ENCODE measurements at places on chromosomes 1 and 21. TPM values are rescaled to one million over a fixed set of nuclear protein-coding genes. Genes with fewer than 3 reads are reported as not detected.

FAM72B gene
- total RNA-seq = 0.88 TPM

CHODL gene
- total RNA-seq = 1.8 TPM

IL19 gene
- not detected for total RNA-seq

EDN2 gene
- 1.2 TPM for total RNA-seq

FCGR3B gene
- 1.1 TPM for total RNA-seq

CLDN8 gene
- 15.2 TPM for total RNA-seq

STX12 gene
- 67.0 TPM for total RNA-seq

DNA sequence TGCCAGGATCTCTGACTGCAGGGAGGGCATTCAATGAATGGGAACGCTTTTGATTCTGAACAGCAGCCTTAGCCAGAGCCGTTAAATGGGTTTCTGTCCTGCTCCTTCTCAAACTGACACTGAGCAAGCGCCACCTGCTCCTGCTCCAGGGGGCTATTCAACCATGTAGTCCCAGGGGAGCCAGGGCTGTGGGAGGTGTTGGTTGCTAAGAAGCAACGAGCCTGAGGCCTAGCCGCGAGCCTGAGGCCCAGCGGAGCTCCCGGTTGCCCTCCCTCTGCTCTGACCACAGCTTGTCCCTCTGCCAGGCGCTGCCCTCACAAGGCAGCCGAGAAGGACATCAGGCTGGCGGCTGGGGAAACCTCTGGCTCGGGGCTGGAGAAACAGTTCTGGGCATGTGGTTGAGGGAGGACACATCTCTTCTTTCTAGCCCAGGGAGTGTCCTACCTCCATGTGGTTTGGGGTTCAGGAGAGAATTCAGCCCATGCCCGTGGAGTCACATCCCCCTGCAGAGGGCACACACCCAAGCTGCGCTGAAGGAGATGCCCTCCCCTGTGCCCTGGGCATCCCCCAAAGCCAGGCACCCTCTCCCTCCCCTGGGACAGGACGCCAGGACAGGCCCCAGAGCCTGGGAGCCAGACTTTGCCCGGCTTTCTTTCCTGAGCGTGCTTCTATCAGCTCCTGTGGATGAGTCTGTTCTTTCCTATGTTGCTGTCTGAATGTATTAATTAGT is 18.0 kb downstream of the PCP4 start:
- DNase-seq = no peak

- DNase-seq = no peak
Measured at GRCh38 chr1:229666585-229666984, 40.5 kb downstream of the URB2 start.

- DNase-seq = no peak
Measured at GRCh38 chr1:169860187-169860586, 33.5 kb downstream of the SCYL3 start.

DNA sequence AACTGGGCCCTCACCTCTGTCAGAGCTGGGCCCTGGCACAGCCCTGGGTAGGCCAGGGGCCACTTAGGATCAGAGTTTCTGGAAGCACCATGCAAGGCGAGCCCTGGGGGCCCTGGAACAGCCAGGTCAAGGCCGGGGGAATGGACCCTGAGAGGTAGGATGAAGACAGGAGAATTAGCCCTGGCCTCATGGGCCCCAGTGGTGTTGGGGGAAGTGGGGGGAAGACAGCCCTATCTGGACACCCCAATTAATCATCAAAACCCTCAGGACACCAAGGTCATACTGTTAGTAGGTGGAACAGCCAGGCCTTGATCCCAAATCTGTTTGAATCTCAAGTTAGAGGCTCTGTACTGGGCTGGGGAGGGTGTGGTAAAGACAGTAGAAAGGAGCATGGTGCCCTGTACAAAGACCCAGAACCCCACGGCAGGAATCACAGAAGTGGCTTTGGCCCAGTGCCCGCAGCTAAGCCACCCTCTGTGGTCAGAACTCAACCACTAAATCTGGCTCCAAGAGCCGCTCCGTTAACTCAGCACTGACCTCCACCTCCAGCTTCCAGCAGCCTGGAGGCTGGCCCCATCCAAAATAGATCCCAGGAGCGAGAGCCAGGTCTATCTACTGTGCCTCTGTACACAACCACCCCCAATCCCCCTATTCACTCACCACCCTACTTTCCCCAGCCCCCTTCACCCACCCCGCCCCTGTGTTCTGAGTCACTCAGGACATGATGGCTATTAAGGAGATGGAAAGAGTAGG is 14.0 kb upstream of the TRIM63 start:
- no peak for DNase-seq

DNA sequence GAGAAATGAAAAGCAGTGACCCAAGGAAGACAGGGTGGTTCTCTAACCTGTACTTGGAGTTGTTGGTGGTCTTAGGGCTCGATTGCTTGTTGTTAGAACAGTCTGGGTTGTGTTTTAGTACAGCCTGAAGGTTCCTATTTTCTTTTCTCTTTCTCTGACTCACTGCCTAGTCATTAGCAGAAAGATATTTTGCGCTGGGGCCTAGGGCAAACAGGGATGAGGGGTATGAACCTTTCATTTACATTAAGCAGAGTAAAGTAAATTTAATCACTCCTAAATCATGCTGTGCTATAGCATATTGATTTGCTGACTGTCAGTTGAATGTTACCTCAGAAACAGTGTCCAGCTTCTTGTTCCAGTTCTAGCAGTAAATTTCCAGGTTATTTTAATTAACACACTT is 197.2 kb downstream of the RWDD3 start:
- no peak for DNase-seq

DNA sequence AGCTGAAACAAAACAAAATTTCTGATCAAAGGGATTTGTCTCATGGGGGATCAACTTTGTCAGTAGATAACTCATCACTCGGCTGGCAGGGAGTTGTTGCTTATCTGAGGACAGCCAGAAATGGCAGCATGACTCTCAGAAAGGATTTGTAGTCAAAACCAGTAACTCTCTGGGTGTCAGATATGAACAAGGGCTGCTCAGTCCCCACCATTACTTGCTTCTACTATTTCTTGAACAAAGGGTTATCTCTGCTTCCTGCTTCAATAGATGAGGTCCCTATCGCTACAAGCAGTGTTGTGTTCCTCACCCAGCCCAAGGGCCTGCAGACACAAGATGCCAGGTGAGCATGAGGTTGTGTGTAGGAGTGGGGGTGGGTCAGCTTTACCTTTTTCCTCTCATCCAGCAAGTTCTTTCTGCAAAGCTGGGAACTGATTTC is 116.2 kb downstream of the PTBP2 start:
- no peak for DNase-seq

DNA sequence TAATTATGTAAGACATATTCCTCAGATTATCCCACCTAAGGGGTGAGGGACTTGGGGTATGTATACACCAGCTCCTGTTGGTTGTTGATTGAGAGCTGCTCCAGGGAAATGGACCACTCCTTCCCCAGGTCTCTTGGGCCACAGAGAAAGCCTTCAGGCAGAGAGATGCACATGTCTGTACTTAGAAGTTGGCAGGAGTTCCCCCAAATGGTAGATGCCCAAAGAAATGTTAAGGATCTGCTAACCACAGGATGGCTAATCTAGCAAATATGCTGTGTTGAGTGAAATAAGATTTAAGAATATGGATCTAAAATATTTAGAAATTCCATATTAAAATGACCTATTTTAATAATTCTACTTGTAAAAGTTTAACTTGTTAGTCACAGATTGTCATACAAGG is 100.8 kb upstream of the DNAH14 start:
- DNase-seq = no peak

DNA sequence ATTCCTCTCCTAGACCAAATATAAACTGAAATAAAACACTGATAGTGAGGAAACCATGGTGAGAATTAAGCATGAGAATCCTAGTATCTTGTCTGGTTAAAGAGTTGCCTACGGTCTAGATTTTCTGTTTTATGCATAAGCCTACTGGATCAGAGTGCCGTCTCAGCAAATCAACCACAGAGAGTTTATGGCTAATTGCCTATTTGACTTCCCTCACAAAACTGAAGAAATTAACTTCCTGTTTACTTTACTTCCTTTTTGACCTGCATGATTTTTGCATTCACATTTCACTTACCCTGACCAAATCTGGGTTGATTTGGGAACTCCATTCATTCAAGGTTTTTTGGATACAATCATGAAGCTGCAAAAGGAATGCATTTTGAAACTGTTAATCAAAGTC is 5.0 kb downstream of the GCLM start:
- DNase-seq = no peak

- no peak for DNase-seq
Measured at GRCh38 chr1:161956097-161956496, 67.6 kb downstream of the OLFML2B start.

DNA sequence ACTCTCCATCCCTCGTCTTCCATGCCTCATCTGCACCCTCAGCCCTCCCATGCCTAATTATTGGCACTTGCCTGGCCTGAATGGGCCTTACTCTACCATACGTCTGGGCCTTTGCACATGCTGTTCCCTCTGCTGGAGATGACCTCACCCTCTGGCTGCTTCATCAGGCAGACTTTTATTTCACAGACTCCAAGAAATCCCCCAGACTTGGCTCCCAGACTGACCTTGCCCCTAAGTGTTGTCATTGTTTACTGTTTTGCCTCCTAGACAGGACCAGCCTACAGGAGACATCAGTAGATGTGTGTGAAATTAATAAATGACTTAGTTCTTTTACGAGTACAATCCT is 5.2 kb upstream of the AHDC1 start:
- DNase-seq = no peak

DNA sequence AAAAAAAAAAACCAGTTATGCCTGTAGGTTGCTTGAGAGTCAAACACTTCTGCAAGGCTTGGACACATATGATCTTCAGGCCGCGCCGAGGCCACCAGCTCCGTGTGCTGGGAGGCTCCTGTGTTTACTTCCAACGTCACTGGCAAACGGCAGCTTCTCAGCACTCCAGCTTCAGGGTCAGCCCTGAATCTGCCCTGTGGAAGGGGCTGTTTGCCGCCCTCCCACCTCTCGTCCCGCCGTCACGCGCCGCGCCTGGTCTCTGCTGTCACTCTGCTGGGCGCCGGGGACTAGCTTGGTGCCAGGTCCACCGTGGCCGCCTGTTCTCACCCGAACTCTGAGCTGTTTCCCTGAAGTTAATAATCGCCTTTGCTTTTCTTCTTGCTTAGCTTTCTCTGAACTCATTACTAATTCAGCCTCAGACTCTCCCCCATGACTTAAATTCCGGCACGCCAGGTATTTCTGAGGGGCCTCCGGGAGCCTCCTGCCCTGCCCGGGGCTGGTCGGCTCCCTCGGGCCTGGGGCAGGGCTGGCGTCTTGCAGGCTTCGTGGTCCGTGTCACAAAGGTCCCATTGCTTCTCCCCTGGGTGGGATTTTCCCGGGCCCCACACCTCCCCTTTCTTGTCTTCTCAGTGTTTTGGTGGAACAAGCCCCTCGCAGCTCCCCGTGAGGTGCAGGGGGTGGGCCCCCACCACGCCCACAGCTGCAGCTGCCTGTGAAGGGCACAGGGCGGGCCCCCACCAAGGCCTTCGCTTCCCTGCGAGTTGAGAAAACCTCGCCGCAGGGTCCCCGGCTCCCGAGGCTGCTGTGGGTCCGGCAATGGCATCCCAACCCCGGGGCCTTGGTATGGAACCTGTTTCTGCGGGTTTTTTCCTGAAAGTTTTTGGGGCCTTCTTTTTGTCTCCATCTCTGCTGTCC is 14.6 kb upstream of the C1orf159 start:
- no peak for DNase-seq

- no peak for DNase-seq
Measured at GRCh38 chr21:28805885-28806284, 186.8 kb downstream of the LTN1 start.

DNA sequence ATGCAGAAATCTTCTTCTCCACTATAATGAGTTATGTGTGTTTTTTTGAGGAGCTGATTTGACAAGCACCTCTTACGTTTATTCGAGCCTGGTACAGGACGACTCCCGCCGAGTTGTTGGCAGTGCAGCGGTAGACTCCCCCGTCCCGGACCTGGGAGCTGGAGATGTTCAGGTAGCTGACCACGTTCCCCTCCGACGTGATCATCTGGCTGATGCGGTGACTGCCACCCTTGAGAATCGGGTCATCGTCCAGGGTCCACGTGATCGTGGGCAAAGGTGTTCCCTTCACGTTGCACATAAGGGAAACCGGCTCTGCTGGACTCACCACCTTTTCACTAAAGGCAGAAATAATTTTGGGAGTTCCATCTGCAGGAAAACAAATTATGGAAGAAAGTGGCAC is 471.8 kb downstream of the PCP4 start:
- no peak for DNase-seq

- no peak for DNase-seq
Measured at GRCh38 chr1:51648180-51649109, 31.6 kb downstream of the OSBPL9 start.

DNA sequence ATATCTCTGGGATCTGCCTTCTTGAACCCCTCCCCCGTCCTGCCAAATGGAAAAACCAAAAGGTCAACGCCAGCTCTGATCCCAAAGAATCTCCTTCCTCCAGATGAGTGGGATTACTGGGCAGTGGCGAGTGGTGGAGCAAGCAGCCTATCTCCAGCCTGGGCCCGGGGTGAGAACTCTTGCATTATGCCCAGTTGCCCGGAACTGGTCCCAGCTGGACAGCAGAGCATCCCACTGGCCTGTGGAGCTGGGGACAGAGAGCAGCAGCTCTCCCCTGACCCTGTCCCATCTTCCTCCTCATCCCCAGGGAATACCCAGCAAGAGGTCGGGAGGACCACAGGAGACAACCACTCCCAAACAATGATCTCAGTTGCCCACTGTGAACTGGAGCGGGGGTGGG is 130.5 kb downstream of the TMEM53 start:
- no peak for DNase-seq

- DNase-seq = peak; percentile 40
Measured at GRCh38 chr1:205199090-205199930, 12.2 kb downstream of the DSTYK start.

DNA sequence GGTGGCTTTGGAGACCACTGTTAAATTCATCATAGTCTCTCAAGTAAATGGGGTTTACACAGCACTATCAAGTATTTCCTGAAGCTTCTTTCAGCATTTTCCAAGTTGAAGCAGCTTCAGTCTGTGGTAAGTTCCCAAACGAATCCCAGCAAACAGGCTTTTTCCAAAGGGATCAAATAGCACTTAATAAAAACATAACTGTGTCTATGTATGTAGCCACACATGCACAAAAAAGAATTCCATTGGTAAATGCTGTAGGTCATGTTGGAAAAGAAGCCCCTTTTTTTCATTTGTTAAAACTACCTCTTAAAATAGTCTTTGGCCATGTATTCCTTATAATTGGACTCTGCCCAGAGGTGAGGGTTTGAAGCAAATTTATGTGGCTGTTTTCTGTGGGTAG is 69.8 kb downstream of the HHAT start:
- no peak for DNase-seq

GRCh38 chr1:108114033-108114599 is 86.0 kb downstream of the SLC25A24 start:
- DNase-seq = no peak

GRCh38 chr1:44842862-44843655 is at the start of gene PTCH2:
Gene PTCH2 (minus strand): TSS chr1:44843253. CDS start chr1:44842932, 321 bp downstream.
- peak; percentile 92 for DNase-seq

All from lower leg skin (tissue), 4 donors.